ENCODE measurements at places on chromosomes 3 and 15. TPM values are rescaled to one million over a fixed set of nuclear protein-coding genes. Genes with fewer than 3 reads are reported as not detected.
A peak's percentile ranks its signal among the peaks of the same experiment; 100 is the strongest.

GRCh38 chr15:94576889-94577533, 345.6 kb downstream of the MCTP2 start:
- no peak for DNase-seq

- DNase-seq = no peak
Measured at GRCh38 chr3:168714609-168715240, 619.0 kb upstream of the GOLIM4 start.

The IL17RD gene
- total RNA-seq = 0.29 TPM

GRCh38 chr3:67819447-67819846, 165.0 kb upstream of the SUCLG2 start:
- no peak for DNase-seq

DNA sequence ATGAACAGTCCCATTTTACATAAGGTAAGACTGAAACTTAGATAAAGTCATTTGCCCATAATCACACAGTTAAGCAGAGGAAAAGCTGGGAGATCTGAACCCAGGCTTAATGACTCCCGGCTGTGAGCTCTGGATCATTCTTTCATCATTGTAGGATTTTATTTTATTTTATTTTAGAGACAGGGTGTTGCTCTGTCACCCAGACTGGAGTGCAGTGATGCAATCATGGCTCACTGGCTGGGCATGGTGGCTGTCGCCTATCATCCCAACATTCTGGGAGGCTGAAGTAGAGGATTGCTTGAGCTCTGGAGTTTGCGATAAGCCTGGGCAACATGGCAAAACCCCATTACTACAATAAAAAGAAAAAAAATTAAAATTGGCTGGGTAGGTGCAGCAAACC, 31.2 kb upstream of the RAF1 start:
- DNase-seq = no peak

DNA sequence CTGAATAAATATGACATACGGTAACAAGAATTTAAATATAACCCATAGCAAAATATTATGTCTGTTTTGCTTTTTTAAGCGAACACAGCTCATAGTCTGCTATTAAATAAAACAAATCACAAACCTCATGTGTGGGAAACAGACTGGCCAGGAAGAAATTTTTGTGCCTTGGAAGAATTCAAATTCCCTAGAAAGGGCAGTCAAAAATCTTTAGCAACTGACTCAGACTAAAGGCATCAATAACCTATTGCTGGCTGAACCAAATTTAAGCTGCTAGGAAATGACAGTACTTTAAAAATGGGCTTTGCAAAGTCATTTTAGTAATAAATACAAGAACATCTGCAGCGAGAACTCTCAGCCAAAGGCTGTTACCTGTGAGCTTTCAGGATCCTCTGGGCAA, 151.4 kb downstream of the PLD1 start:
- no peak for DNase-seq

The ANKRD63 gene
- not detected for total RNA-seq

DNA sequence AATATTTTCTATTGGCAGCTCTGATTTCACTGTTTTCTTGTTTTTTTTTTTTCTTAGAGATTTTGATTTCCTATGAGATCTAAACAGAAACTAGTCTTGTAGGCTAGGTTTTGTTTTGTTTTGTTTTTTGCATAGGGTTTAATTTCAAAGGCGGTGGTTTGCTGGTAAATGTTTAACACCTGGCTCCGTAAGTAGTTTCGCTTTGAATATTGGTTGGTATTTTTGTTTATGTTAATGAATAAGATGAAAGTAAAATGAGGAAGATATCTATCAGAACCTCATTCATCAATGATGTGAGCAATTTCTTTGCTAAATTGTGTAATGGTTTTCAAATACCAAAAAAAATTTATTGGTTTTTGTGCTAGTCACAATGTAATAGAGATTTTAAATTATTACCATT, 39.7 kb upstream of the TM4SF1 start:
- no peak for DNase-seq

- no peak for DNase-seq
Measured at GRCh38 chr15:63749330-63749942, 84.3 kb downstream of the HERC1 start.

- DNase-seq = no peak
Measured at GRCh38 chr3:13020159-13020750, 53.0 kb downstream of the IQSEC1 start.

DNA sequence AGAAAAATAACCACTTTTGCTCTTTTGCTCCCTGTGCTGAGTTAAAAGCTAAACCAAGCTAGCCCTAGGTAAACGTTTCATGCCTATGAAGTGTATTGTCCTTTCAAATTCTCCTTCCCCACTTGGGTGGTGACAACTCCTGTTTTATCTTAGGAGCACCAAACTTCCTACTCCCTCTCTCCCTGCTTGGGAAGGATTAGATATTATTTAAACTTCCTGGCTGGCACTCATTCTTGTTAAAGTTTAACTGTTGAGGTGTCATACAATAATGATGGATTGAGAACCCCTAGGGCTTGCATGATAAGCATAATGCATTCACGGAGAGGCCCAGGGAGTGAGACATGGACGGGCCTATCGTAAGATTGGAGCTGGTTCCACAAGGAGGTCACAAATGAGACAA, 29.5 kb downstream of the B4GALT4 start:
- DNase-seq = no peak

The TUSC2 gene
- total RNA-seq = 17.6 TPM

DNA sequence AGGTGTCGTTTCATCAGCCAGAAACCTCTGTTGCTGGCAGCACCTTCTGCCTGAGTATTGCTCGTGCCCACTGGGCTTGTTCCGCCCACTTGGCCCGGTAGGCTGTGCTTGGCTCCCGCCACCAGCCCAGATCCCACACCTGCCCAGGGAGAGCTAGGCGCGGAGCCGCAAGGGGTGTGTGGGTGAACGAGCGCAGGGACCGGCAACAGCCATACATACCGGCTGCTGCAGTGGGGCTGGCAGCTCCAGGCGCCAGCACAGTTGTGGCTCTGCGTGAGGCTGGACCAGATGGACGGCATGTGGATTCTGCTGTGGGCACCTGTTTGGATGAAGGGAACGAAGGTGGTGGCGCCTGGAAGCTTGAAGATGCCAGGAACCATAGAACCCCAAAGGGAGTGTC, 331.5 kb upstream of the MCTP2 start:
- DNase-seq = no peak

DNA sequence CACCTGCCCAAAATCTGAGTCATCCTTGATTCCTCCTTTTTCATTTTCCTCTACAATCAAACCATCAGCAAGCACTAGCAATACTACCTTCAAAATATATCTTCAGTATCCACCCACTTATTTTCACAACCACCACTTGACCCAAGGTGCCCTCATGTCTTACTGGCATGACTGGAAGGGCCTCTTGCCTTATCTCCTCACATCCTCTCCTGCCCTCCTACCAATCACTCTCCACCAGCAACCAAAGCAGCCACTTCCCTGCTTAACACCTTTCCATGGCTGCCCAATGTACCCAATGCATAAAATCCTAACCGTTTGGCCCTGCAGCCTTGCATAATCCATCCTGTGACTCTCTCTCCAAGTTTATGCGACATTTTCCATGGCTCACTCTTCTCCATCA, 76.0 kb downstream of the MTHFS start:
- no peak for DNase-seq

GRCh38 chr3:122560680-122561079, 3.4 kb downstream of the PARP9 start:
- DNase-seq = peak; percentile 34

The CASR gene
- not detected for total RNA-seq

- DNase-seq = no peak
Measured at GRCh38 chr3:3745693-3746092, 53.5 kb upstream of the LRRN1 start.

DNA sequence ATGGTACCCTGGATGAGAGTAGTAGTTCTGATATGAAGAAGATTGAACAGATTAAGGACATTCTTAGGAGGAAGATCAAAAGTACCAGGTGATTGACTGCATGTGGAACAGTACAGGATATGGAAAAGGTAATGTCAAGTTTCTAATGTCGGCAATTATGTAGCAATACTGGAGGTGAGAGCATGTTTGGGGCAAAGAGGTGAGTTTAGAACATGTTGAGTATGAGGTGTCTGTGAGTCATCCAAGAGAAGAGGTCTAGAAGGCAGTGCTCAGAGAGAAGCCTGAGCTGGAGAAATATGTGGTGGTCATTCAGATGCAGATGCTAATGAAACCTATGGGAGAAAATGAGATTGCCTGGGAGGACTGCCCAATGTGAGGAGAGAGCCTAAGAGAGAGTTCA, 305.6 kb downstream of the ZBTB20 start:
- no peak for DNase-seq

DNA sequence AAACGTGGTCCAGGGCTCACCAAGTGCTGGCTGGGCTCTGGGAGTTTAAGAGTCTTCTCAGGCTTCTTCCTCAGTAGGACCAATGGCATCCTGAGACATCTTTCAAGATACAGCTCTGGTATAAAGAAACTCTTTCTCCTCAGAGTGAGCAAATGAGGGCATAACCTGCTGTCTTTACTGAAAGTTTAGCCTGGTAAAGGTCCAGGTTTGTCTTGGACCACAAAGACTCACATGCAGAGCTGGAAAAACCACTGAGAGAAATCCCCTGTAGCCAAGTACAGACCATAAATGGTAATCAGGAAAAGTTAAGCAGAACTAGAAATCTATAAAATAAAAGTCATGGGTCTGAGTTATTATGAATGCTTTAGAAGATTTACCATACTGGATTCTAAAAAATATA, 23.1 kb downstream of the CD47 start:
- DNase-seq = no peak

- DNase-seq = no peak
Measured at GRCh38 chr3:36606871-36607765, 157.2 kb downstream of the DCLK3 start.

DNA sequence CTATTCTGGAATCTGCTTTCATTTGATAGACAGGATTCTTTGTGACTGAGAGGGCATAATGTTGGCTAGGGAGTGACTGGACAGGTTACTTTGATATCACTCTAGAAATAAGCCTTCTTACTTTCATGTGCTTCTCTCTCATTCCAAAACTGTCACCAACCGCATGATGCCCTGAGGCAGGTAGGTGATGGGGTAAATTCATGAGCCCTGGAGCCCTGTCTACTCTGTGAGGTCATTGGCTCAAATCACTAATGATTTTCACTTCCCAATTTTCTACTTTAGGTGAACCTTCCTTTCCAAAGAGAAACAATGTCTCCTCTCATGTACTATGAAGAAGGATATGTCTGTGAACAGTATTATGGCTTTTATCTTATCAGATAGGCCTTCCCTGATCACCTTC, 596.7 kb downstream of the TUSC7 start:
- DNase-seq = no peak

- no peak for DNase-seq
Measured at GRCh38 chr3:90032980-90033641, 925.7 kb downstream of the EPHA3 start.
